ENCODE measurements at places on chromosomes 4 and X.

DNA sequence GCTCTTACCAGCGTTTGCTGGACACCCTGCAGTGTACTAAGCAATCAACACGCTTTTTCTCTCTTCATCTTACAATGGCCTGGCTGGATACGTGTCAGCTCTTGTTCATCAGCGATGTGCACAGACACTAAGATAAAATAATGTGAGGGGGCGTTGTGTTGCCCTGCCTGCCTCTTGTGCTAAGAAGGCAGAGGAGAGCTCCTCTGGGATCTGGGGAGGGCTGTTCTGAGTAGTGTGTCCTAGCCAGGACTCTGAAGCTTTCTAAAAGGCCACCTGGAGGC is 49.7 kb downstream of the NELFA start:
- no peaks in the 10 kb centered on the region for H3K27me3 ChIP-seq
- H3K36me3 ChIP-seq, result no peaks in the 10 kb centered on the region
- no peak overlapping the region for H3K4me3 ChIP-seq
- H3K27ac ChIP-seq, result no peak overlapping the region

DNA sequence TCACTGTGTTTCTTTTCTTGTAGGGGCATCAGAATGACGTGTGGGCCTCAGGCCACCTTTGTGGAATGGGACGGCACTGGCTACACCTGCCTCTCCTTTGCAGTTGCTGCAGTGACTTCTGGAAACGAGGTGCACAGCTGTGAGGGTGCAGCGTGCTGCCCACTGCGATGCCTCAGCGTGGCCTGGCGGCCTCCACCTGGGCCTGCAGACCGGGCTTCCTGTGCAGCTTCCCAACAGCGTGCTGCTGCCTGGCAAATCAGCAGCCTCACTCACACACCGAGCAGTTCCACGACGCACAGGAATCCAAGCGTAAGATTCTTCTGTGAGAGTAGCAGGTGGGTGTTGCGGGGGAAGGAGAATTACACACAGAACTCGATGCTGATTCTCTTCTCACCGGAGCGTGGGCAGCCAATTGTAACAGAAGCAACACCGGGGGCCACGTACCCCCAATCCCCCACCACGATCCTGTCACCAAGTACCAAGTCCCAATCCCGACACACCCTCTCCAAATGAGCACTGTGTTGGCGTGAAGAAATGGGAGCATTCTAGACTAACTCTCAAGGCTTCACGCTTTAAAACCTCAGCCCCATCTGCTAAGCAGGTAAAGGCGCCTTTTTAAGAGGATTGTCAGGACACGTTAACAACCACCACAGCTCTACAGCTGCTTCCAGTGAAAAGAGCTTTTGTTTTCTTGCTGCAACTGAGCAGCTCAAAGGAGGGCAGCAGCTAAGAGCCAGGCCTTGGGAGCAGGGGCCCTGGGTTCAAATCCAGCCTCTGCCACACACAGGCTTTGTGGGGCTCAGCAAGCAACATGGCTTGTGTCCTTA is 16.9 kb downstream of the WDR1 start:
- no peaks in the 10 kb centered on the region for H3K36me3 ChIP-seq
- H3K4me3 ChIP-seq, result no peak overlapping the region
- no peaks in the 10 kb centered on the region for H3K27me3 ChIP-seq
- H3K4me1 ChIP-seq, result peaks cover 39% of the 10 kb centered on the region

- DNase-seq, result no peak
- no peaks in the 10 kb centered on the region for H3K36me3 ChIP-seq
- H3K27me3 ChIP-seq, result no peaks in the 10 kb centered on the region
- H3K4me3 ChIP-seq, result no peak overlapping the region
- H3K4me1 ChIP-seq, result peaks cover 9% of the 10 kb centered on the region
Measured at GRCh38 chr4:23374259-23374658, 515.6 kb downstream of the PPARGC1A start.

DNA sequence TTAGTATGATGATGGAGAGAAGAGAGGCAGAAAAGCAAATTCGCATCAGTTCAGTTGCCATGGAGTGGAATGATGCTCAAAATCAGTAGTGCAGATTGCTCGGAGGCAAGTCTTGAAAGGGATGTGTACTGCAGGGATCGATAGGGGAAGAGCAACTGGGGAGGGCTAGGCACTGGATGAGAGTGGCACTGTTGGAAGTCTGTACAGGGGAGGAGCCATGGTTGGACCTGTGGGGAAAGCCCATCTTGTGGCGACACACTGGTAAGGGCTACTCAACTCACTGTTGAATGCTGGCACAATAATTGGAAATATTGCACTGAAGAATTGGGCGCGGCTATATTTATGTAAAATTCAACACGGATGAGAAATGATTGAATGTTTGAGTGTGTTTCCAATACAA is 1.2 kb downstream of the RAB9B start:
- no peak for DNase-seq
- H3K27me3 ChIP-seq, result peaks cover 94% of the 10 kb centered on the region
- no peak overlapping the region for H3K27ac ChIP-seq
- H3K4me3 ChIP-seq, result no peak overlapping the region
- H3K4me1 ChIP-seq, result no peaks in the 10 kb centered on the region
- H3K36me3 ChIP-seq, result no peaks in the 10 kb centered on the region

- no peaks in the 10 kb centered on the region for H3K4me1 ChIP-seq
- H3K27ac ChIP-seq, result peak overlapping the region; percentile 93
- H3K27me3 ChIP-seq, result no peaks in the 10 kb centered on the region
Measured at GRCh38 chrX:68498044-68498507, 775 bp upstream of the YIPF6 start.

All from neural progenitor cell (in vitro differentiated cells).